ENCODE measurements at places on chromosomes 11 and 22.

DNA sequence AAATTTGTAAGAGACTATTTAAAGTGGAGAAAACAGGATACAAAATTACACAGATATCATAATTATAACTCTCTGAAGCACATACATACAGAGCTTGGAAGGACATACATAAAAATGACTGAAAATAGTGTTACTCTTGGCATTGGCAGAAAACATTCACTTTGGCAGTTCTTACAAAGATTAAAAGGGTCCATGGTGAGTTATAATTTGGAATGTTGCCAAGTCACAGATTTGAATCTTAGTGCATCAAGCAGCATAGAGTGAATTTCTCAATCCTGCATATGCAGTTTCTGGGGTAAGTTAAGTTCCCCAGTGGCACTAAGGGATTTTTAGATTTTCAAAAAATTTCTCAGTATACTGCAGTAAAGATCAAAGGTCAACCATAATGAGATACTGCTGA lies 115.9 kb downstream of the CCDC81 start:
- DNase-seq = no peak

DNA sequence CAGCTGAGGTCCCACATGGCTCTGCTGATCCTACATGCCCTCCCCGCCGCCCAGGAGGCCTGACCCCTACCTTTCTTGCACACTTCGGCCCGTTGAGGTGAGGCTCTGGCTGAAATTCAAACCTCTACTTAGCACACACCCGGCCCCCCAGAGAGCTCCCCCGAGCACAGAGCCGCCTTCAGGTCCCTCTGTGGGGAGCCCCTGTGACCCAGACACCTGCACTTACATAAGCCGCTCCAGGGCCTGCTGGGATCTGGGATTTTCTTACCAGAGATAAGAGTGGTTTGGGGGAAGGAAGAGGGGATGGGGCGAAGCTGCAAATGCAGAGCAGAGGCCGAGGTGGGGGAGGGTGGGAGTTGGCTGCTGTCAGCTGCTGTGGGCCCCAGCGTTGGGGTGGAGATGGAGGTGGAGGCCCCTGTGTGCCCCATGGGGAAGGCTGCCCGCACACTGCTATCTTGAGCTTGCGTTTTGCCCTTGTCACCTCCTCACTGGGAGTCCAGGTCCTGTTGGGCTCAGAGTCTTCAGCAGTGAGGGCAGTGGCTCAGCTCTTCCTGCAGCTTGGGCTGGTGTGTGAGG lies 30.6 kb downstream of the CAPN1 start:
- no peak for DNase-seq

- no peak for DNase-seq
These were observed 11.2 kb downstream of the TOM1 start for GRCh38 chr22:35310556-35311550.

DNA sequence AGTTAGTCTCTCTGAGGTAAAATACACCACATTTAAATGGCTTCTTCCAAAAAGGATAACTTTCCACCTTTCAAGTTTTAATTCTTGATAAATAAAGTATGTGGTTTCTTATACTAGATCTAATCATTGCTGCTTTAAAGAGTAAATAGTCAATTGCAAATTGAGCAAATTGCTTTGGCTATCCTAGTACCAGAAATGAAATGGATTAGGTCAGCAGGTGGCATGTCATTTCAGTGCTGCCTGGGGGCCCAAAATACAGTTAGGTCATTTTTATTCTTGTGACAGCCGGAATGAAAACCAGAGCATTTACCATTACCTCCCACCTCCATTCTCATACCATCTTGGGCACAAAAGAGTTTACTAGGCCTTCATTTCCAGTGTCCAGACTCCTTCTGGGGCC lies 70.2 kb downstream of the PHF21A start:
- no peak for DNase-seq

- no peak for DNase-seq
These were observed 20.2 kb downstream of the GAB2 start for GRCh38 chr11:78397398-78397797.

DNA sequence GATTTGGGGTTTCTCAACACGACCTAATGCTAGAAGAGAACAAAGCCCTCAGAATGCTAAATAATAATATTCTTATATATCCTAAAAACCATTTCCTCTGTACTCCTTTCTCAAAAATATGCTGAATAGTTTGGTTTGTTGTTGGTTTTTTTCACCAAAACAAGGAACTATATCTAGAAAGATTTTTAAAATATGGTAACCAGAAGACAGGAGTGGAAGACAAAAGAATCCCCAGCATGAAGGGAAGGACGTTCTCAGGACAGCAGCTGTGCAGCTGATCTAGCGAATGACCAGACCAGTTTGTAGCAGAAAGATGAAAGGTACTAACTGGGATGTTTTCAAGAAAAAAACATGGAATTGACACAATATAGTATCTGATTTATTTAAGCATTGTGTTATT lies 19.3 kb downstream of the FEZ1 start:
- DNase-seq = no peak

DNA sequence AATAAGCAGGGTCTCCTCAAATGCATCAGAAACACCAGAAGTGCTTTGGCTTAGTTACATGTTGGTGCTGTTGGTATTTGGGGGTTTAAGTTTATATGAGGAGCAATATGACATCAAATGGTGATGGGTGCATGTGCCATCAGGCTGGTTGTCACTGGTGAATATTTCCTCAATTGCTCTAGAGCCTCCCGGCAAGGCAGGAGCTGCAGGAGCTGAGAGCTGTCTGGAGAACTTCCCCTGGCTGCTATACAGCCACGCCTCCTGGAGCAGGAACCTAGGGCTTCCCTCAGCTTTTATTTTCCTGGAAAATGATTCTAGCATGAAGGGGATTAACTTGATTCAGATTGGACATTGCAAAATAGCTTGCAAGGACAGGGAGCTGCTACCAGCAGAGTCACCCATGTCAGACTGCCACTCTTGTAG lies 15.8 kb downstream of the IGLL5 start:
- DNase-seq = no peak

DNA sequence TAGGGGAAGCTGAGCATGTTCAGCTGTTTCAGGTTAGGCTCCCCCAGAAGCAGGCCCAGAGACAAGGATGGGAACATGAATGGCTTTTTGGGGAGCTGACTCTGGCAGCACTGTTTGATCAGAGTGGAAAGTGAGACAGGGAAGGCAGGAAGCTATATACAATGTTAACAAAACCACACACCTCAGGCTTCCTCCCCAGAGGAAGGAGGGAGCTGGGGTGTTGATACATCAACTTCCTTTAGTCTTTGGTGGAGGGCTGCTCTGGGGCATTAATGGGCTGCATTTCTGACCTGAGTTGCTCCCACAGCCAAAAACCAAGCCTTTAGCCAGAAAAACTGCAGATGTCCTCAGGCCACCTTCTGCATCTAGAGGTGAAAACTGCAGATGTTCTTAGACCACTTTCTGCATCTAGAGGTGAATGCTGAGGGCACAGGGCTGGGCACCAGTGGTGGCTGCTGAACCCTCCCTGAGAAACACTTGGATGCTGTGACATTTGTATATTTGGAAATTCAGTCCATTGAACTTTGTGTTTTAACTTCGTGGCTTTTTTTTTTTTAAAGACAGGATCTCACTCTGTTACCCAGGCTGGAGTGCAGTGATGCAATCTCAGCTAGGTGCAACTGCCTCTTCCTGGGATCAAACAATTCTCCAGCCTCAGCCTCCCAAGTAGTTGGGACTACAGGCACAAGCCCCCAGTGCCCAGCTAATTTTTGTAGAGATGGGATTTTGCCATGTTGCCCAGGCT lies 49.9 kb downstream of the KIAA1671 start:
- no peak for DNase-seq

DNA sequence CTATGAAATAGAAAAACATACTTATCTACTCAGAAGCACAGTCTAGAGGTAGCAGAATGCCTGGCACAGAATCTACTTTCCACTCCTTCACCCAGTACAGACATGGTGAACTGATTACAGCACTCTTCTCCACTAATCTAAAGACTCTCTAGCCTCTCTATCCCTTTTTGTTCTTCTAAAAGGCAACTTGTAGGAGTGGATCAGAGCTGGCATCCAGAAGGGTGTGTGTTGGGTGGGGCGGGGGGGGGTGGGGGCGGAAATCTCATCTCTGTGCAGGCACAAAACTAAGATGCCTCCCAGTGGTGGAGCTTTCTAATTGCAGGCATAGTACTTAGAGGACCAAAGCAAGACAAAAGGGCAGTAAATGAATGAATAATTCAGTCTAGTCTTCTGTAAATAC lies 11.5 kb upstream of the EMID1 start:
- DNase-seq = no peak

DNA sequence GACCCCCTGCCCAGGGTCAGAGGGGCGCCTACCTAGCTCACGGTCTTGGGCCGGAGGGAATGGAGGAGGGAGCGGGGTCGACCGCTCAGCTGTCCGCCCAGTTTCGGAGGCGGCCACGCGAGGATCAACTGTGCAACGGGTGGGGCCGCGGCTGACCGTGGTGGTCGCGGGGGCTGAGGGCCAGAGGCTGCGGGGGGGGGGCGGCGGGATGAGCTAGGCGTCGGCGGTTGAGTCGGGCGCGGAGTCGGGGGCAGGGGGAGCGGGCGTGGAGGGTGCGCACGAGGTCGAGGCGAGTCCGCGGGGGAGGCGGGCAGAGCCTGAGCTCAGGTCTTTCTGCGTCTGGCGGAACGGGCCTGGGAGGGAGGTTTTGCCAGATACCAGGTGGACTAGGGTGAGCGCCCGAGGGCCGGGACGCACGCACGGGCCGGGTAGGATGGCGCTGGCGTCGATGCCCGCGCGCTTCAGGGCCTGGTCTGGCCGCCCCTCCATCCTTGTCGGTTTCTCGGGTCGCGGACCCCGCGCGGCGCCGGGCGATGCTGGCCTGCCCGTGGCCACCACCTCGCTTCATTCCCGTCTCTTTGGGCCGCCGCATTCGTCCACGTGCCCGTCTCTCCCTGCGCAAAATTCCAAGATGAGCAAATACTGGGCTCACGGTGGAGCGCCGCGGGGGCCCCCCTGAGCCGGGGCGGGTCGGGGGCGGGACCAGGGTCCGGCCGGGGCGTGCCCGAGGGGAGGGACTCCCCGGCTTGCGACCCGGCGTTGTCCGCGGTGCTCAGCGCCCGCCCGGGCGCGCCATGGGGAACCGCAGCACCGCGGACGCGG lies at the start of gene DRD4:
TSS of gene DRD4 (plus strand) at position 759 of the 822 bp plus-strand sequence. CDS start at position 795, 36 bp downstream.
- DNase-seq = no peak

DNA sequence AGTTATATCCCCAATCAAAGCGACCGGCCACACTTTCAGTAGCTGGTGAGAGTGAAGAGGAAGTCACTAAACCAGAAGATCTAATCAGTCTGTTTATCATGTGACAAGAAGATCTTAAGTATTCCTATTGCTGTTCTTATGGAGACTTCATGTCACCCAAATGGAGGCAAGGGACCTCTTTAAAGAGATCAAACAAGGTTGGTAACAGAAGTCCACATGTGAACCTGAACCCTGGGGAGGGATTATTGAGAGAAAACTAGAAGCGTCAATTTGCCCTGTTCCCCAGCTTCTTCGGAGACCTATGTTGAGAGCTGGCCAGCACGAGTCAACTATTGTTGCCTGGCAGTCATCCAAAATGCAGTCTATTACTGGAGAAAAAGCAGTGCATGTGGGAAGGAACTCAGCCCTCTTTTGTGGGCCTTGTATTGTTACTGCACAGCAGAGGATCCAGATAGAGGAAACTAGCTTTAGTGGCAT lies 76.9 kb upstream of the CTSC start:
- DNase-seq = no peak

- DNase-seq = no peak
These were observed 64.2 kb downstream of the MICAL2 start for GRCh38 chr11:12174477-12175143.

DNA sequence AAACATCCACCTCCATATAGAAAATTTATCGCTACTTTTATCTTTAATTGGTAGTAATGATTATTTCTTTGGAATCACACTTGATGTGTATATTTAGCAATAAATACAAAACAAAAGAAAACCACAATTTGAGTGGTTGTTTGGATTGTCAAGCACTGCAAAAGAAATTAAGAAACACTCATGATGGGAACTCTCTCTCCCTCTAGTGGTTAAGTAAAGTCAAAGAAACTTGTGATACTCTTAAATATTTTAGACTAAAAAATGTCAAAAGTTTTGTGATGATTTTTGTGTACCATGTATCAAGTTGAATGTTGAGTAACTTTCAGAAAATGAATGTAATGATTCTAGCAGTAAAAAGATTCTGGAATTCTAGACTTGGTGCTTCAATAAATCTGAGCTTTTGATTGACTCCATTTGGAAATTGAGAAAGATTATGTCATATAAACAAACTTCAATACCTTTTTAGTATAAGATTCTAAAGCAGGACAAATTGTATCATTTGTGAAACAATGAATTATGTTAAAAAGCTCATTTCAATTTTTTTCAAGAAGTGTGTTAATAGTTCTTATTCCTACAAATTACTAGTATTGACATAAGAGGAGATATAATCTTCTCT lies 20.8 kb downstream of the MUC15 start:
- no peak for DNase-seq

DNA sequence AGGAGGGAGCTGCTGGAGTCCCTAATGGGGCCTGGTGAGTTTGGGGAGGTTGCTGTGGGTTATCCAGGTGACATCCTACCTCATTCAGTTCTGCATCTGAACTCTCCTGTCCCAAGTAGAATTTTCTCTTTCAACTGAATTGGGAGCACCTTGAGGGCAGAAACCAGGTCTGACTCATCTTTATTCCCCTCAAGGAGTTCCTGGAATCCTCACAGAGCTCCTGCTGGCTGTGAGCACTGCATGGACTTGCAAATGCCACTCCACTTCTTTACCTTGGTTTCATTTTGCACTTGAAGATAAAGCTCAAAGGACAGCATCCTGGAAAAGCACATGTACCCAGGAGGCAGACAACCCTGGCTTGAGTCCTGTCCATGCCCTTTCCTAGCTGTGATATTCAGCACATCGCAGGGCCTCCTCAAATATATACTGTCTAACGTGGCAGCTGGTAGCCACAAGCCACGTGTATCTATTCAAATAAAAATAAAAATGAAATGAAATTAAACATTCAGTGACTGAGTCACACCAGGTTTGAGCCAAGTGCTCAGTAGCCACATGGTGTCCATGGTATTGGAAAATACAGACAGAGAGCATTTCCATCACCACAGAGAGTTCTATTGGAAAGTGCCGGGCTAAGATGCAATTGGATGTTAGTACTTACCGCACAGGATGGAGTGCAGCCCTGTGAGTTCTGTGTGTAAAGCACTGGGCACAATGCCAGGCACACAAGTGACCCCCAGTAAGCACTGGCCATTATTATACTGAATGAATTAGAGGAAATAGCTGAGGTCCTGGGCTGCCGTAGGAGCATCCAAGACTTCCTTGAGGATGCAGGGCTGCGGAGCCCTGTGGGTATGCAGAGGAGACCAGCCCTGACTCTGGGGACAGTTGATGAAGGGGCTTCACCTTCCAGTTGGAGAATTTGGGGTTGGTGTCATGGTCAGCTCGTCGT lies 149.0 kb downstream of the PKNOX2 start:
- DNase-seq = no peak

DNA sequence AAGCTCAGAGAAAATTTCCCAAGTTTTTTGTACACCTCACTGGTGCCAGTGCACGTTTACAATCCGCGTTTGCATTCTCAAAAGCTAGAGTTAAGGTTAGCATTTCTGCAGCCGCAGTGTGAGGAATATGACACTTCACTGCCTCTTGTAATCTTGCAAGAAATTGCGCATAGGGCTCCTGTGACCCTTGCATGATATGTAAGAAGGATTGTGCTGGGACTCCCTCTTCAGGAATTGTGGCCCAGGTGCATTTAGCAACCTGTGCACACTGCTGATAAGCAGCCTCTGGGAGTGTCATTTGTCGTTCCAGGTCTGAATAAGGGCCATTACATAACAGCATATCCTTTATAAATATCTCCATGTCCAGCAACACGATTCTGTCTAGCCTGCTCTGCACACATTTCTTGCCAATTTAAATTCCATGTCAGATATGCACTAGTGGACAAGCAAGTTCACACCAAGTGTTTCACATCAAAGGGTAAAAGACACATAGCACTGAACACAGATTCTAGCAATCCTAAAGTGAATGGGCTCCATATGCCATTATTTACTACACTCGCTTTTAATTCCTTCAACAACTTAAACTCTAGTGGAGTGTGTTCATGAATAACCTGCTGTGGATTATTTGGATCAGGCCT lies 69.2 kb upstream of the INCENP start:
- no peak for DNase-seq
